Osteocyte (in vitro differentiated cells): ENCODE measurements at places on chromosomes 5 and 9.

DNA sequence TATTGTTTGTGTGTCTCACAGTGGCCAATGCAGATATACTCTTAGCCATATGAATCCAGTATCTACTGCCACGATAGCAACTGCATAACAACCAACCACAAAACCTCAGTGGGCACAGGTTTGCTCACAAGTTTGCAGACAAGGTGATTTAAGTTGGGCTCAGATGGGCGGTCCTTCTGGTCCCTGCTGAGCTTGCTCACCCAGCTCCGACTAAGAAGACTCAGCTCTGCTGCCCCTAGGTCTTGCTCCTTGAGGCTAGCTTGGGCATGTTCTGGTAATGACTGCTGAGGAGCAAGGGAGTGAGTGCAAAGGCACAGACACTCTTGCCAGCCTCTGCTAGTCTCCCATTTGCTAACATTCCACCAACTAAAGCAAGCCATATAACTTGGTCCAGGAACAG, 52.6 kb downstream of the MTX3 start:
- no peaks in the 10 kb centered on the region for H3K4me1 ChIP-seq
- H3K27me3 ChIP-seq: peaks cover 11% of the 10 kb centered on the region
- no peak overlapping the region for H3K27ac ChIP-seq
- no peak overlapping the region for H3K4me3 ChIP-seq
- H3K36me3 ChIP-seq: no peaks in the 10 kb centered on the region
- no peak for DNase-seq

DNA sequence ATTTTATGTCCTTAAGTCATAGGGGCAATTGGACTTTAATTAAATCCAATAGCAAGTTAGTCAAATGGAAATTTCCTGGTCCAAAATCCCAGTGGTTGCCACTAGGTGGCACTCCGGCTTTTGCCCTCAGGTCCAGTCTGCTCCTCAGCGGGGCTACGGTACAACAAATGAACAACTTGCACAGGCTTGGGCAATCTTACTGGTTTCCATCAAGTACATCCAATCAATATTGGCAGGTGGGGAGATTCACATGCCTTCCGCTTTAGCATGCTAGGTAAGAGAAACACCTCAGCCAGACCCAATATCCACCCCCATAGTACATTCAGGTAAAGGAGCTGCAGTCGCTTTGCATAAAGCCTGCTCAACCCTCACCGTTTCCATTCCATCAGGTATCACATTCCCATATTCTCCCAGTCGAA, 6.3 kb upstream of the MXD3 start:
- H3K36me3 ChIP-seq: peaks cover 11% of the 10 kb centered on the region
- no peak overlapping the region for H3K4me3 ChIP-seq
- DNase-seq: no peak
- peaks cover 7% of the 10 kb centered on the region for H3K4me1 ChIP-seq

DNA sequence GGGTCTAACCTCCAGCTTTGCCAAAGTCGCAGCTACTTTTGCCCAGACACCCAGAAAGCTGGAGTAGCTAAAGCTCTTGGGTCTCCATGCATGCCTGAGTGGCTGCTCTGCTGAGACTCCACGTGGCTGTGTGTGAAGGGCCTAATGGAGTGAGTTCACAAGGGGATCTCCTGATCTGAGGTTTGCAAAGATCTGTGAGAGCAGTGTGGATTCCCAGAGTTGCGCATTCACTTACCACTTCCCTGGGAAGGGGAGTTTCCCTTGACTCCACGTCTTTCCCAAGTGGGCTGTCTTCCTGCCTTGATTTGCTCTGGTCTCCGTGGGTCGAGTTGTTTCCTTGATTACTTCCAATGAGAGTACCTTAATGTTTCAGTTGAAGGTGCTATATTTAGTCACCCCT, 17.6 kb upstream of the CDKN2B start:
- H3K4me1 ChIP-seq: peaks cover 13% of the 10 kb centered on the region
- H3K4me3 ChIP-seq: no peak overlapping the region
- no peak for DNase-seq
- no peak overlapping the region for H3K27ac ChIP-seq
- H3K36me3 ChIP-seq: peaks cover 7% of the 10 kb centered on the region

- no peak for DNase-seq
- no peaks in the 10 kb centered on the region for H3K36me3 ChIP-seq
- H3K4me3 ChIP-seq: no peak overlapping the region
- H3K4me1 ChIP-seq: no peaks in the 10 kb centered on the region
These were observed 117.5 kb downstream of the MED10 start for GRCh38 chr5:6260846-6261245.

DNA sequence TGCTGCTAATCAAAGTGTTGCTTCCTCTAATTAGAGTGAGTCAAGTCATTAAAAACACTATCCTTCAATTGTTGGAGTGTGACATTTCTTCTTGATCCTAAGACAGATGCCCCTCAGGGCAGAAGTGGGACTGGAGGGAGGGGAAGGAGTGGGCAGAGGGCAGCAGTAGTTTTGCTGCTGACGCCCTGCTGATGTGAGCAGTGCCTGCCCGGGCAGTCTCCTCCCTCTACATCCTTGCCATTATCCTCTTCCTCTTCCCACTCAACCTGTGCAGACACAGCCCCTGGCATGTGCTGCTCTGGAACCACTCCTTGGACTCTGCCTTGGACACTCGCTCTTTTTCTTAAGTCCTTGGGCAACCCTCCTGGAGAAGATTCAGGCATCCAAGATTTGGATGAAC, 232.5 kb downstream of the HSPA4 start:
- H3K4me1 ChIP-seq: no peaks in the 10 kb centered on the region
- DNase-seq: no peak
- H3K36me3 ChIP-seq: no peaks in the 10 kb centered on the region
- no peak overlapping the region for H3K4me3 ChIP-seq

DNA sequence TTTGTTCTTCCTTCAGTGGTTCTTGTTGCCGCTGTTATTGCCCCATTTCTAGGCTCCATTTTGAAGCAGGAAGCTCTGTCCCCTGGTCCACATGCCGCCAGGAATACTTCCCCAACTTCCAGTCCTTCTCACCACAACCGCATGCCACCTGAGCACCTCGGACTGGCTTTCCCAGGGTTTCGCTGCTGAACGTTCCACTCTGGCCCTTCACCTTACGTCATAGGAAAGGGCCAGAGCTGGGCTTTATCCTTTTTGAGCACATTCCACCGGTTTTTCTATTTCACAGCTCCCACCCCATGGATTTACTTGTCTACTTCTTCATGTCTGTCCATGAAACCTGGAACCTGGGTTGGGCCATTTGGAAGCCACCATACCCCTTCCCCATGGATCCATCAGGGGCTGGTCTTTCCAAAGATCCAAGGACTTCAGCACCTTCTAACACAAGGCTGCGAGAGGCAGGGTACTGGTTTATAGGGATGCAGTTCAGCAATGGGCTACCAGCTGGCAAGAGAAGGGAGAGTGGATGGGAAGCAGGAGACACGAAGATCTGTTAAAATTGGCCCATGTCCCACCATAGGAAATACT, 557.4 kb downstream of the BNC2 start:
- no peaks in the 10 kb centered on the region for H3K36me3 ChIP-seq
- H3K4me3 ChIP-seq: no peak overlapping the region
- no peak overlapping the region for H3K27ac ChIP-seq
- DNase-seq: no peak

DNA sequence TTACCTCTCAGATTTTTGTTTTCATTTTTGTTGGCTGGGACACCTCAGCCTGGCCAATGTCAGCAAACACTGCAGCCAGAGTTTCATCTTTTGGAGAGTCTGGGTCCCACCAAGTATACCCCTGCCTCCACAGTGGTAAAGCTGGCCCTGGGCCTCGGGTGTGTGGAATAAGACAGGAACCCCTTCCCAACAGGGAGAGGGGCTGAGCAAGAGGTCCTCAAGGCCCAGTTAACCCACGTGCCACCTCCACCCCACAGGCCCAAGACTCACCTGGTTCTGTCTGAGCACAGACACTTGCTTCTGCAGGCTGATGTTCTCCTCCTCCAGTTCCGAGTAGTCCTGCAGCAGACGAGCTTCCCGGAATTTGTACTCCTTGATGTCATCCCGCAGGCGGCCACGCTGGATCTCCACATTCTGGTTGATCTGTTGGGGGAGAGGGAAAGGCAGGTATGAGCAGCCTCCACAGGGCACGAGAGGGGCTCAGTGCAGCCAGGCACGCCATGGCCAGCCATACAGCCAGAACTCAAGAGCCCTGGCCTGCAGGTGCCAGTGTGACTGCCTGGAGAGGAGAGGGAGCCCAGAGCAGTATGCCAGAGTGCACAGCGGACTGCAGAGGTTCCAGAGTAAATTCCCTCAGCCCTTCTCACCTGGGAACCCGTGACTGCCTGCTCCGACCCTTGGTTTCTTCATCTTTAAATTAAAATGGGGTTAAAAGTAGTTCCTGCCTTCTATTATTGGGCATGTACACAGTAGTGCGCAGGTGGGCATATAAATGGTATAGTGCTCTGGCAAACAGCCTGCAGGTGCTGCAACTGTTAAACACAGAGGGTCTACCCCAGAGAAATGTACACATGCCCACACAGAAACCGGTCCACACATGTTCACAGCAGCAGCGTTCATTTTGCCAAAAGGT, 42.0 kb downstream of the BICD2 start:
- no peak overlapping the region for H3K27ac ChIP-seq
- H3K27me3 ChIP-seq: no peaks in the 10 kb centered on the region
- peaks cover 10% of the 10 kb centered on the region for H3K4me1 ChIP-seq
- H3K4me3 ChIP-seq: no peak overlapping the region
- DNase-seq: peak; percentile 78
- peaks cover 25% of the 10 kb centered on the region for H3K36me3 ChIP-seq

DNA sequence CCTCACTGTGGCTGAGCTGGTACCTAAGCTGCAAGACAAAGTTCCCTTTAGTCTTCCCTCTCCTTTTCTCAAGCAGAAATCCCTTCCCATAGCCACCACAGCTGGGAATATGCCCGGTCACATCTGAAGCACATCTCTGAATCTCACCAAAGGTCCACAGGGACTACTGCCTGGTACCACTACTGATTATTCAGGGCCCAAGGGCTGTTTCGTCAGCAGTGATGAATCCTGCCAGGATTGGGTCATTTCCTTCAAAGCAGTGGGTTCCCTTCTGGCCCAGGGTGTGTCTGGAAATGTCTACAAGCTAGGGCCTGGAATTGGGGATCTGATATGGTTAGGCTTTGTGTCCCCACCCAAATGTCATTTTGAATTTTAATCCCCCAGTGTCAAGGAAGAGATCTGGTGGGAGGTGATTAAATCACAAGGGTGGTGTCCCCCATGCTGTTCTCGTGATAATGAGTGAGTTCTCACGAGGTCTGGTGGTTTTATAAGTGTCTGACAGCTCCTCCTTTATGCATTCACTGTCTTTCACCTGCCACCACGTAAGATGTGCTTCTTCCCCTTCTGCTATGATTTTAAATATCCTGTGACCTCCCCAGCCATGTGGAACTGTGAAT, 83.2 kb upstream of the FST start:
- no peak for DNase-seq
- no peaks in the 10 kb centered on the region for H3K36me3 ChIP-seq
- H3K4me3 ChIP-seq: no peak overlapping the region
- H3K27me3 ChIP-seq: no peaks in the 10 kb centered on the region

DNA sequence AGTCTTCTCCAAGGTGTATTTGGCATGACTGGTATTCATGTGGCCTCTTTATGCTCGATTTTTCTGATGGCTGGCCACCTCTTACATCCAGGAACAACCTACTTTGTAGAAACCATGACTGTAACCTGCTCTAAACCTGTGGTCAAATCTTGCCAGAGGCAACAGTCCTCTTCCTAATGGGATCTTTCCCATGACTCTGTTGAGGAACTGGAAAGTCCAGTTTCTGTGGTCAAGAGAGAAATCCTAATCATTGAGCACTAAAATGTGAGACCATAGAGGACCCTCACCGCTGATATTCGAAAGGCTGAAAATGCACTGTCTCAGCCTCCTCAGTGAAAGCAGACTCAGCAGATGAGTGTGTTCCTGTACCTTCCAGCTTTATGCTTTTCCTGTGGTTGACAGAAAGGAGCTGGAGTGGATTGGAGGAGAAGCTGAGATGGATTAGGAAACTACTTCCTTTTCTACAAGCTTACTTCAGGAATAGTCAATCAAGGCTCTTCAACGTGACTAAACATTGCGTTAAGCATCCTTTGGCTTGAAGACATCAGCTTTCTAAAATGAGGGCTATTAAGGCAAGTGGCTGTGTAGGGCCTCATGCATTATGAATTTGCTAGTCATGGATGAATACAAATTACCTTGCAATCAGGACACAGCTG, 69.7 kb upstream of the DAPK1 start:
- H3K36me3 ChIP-seq: peaks cover 3% of the 10 kb centered on the region
- no peaks in the 10 kb centered on the region for H3K27me3 ChIP-seq
- no peak overlapping the region for H3K4me3 ChIP-seq
- no peaks in the 10 kb centered on the region for H3K4me1 ChIP-seq

- peaks cover 6% of the 10 kb centered on the region for H3K36me3 ChIP-seq
- H3K4me1 ChIP-seq: no peaks in the 10 kb centered on the region
- no peaks in the 10 kb centered on the region for H3K27me3 ChIP-seq
- DNase-seq: no peak
These were observed 54.1 kb downstream of the SPEF2 start for GRCh38 chr5:35671541-35672295.

DNA sequence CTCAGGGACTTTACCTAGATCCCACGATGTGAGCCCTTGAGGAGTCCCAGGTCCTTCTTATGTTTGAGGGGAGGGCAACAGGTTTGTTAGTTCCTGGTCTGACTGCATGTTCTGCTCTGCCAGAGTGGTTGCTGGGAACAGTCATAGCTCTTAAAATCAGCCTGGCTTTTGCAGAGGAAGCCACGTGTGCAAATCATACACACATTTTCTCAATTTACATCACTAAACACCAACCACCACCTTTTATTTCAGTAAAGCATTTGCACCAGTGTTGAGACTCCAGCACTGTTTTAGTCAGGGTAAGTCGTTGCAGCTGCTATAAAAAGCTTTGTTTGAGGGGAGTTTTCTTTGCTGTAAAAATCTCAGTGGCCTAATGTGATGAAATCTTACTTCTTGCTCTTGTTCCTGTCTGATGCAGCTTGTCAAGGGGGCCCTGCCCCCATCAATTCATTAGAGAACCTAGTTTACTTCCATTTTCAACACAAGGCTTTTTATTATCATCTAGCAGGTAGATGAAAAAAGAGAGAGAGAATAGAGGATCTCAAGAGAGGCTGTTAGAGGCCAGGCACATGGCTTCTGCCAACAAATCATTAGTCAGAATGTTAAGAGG, 70.3 kb upstream of the VCAN start:
- H3K27ac ChIP-seq: no peak overlapping the region
- no peak overlapping the region for H3K4me3 ChIP-seq
- no peaks in the 10 kb centered on the region for H3K4me1 ChIP-seq
- no peaks in the 10 kb centered on the region for H3K27me3 ChIP-seq
- no peak for DNase-seq
- no peaks in the 10 kb centered on the region for H3K36me3 ChIP-seq
